ENCODE measurements at places on chromosomes 4 and X. TPM values are rescaled to one million over a fixed set of nuclear protein-coding genes. Genes with fewer than 3 reads are reported as not detected.
A peak's percentile ranks its signal among the peaks of the same experiment; 100 is the strongest.

- H3K27ac ChIP-seq = peak overlapping the region; percentile 86
- peaks cover 18% of the 10 kb centered on the region for H3K36me3 ChIP-seq
- peaks cover 20% of the 10 kb centered on the region for H3K4me1 ChIP-seq
- H3K27me3 ChIP-seq = no peaks in the 10 kb centered on the region
- H3K4me3 ChIP-seq = peak overlapping the region; percentile 84
These were observed 554 bp downstream of the DCTD start for GRCh38 chr4:182916483-182917181.

DNA sequence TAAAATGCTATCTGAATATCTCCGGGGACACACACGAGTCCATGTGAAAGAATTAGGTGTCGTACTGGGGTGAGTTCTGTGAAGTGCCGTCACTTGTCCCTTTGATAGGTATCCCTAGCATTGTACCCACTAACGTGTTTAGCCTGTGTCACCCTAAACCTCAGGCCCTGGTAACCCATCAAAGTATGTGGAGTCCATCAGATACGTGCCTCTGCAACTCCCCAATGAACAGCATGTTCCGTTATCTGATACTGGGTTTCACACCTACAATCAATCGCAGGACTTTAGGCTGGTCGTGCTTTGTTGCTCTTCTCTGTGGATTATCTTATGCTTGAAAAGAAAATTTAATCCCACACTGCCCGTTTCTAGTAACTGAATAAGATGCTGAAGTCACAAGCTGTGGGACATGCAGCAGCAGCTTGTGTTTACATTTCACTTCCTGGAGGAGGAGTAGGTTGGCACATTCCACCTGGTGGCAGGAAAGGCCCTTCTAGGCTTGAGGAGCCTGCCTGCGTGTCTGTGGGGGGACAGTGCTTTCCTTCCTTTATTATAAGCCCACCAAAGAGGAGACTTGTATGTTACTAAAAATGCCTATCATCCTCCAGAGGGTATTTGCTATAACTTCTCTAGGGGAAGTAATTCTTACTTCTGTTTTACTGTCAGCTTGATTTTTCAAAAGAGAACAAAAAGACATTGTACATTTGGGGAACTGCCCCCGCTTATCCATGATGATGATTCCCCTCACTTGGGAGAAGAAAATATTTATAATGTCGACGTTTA lies 127.2 kb downstream of the FNIP2 start:
- H3K36me3 ChIP-seq = peaks cover 22% of the 10 kb centered on the region
- H3K4me3 ChIP-seq = no peak overlapping the region
- peaks cover 12% of the 10 kb centered on the region for H3K4me1 ChIP-seq
- no peaks in the 10 kb centered on the region for H3K27me3 ChIP-seq
- no peak for DNase-seq

- H3K4me3 ChIP-seq = no peak overlapping the region
- no peaks in the 10 kb centered on the region for H3K27me3 ChIP-seq
- H3K27ac ChIP-seq = no peak overlapping the region
- no peak for DNase-seq
- no peaks in the 10 kb centered on the region for H3K36me3 ChIP-seq
These were observed 20.7 kb downstream of the ACE2 start for GRCh38 chrX:15579778-15580747.

DNA sequence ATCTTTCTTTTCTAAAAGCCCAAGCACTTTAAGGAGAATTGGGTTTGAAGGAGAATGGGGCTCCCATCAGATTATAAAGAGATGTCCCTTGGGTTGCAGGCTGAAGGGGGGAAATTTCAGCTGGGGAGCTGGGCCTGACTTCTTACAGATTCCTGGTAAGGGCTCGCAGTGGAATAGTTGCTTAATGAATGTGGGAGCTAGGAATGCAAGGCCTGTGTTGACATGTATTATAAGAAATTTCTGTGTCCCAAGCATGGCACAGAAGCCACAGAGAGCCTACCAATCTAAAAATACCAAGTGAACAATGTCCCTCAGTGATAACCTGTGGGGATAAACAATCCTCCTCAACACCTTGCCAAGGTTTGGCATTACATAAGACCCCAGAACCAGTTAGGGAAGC lies 39.3 kb upstream of the WNK3 start:
- H3K36me3 ChIP-seq = no peaks in the 10 kb centered on the region
- no peaks in the 10 kb centered on the region for H3K4me1 ChIP-seq
- no peak overlapping the region for H3K4me3 ChIP-seq
- H3K27me3 ChIP-seq = no peaks in the 10 kb centered on the region
- no peak for DNase-seq

GRCh38 chr4:183962419-183962818 lies 57.3 kb downstream of the STOX2 start:
- no peaks in the 10 kb centered on the region for H3K36me3 ChIP-seq
- no peaks in the 10 kb centered on the region for H3K27me3 ChIP-seq
- DNase-seq = no peak

DNA sequence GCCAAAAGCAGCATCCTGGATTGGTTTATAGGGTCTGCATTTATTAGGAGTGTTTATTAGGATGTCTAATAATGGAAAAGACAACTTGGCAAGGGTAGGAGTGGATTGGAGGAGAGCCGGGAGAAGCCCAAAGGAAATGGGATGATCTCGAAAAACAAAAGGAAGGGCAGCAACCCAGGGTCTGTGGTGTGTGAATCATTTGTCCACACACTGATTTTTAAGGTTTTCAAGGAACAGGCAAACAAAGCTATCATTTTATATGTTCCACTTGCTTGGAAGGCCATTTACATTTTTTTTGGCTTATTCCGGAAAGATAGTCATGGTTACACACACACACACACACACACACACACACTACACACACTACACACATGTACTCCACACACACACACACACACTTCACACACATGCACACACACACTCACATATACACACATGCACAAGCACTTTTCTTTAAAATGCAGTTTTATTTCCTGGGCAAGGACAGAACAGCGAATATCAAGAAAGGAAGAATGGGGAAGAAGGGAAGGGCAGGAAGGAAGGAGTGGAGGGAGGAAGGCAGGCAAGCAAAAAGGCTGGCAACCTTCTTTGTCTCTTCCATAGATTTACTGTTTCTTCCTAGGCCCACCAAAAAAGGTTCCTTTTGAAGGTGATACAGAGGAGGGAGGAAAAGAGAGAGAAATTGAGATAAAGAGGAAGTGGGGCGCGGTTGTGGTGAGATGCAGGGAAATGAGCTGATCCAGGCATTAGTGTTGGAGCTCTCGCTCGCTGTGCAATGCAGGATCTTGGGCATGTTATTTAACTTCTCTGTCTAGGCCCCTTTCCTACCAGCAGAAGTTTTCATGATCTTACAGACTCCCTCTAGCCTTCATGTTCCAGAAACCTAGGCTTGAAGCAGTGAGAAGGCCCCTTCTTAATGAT lies 88.6 kb upstream of the MAML3 start:
- peak overlapping the region; percentile 41 for H3K27ac ChIP-seq
- H3K36me3 ChIP-seq = no peaks in the 10 kb centered on the region
- peaks cover 33% of the 10 kb centered on the region for H3K4me1 ChIP-seq
- DNase-seq = no peak

DNA sequence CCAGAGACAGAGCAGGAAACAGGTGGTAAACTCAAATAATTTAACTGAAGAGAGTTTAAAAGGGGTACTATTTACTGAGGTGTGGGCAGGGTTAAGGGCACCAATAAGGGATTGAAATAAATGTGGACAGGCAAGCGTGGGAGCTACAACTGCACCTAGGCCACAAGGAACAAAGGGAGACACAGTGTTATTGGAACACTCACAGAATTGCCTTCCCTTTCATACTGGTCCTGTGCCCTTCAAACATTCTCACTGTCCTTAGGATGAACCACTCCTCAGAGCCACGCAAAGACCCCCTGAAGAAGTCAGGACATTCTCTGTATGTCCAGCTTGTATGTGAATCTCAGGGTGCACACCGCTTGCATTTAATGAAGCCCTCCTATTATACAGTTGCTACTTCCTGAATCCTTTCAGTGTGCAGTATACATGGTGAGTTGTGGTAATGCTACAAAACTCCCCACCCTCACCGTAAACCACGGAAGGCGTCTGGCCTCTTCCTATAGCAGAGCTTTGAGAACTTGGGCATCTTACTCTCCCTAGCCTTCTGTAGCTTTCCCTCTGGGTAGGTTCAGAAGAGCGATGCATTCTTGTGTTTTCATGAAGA lies 9.6 kb upstream of the MRPL1 start:
- no peak overlapping the region for H3K4me3 ChIP-seq
- H3K4me1 ChIP-seq = peaks cover 4% of the 10 kb centered on the region
- no peaks in the 10 kb centered on the region for H3K27me3 ChIP-seq

DNA sequence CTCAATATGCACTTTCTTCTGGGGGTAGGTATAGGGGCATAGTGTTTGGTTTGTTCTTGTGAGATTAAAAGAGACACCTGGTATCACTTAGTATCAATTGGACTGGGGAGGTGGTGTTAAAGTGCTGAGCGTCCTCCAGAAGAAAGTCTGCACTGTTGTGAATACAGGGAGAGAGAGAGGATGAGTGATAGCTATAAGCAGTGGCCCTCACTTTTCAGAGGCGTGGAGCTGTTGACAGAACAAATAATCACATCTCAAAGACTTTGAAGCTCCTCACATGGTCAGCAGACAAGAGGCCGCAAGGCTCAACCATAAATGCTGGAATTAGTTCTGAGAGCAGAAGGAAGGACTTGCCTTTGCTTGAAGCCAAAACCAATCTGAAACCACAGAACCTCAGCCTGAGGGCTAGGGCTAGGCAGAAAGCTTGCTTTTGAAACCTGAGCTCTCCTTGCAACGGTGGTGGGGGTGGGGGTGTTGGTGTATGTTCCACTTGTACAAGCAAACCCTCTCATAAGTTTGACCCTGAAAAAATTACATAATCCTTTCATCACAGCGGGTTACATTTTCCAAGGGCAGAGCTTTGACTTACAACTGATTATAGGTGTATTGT lies 123.2 kb upstream of the SCML1 start:
- no peak for DNase-seq
- H3K36me3 ChIP-seq = no peaks in the 10 kb centered on the region
- peaks cover 3% of the 10 kb centered on the region for H3K4me1 ChIP-seq

DNA sequence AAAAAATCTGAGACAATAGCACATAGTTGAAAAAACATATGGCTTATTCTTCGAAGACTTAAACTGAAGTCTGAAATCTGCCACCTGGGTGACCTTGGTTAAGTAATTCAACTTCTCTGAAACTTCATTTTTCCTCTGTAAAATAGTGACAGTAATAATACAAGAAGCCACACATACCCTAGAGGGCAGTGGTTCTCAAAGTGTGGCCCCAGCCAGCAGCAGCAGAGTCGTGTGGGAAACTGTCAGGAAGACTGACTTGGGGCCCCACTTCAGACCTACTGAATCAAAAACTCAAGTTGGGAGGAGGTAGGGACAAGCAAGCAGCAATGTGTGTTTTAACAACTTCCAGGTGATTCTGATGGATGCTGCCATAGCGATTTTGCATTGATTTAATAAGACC lies 249.9 kb downstream of the HNRNPD start:
- H3K27ac ChIP-seq = no peak overlapping the region
- no peaks in the 10 kb centered on the region for H3K36me3 ChIP-seq
- no peak for DNase-seq
- H3K4me1 ChIP-seq = no peaks in the 10 kb centered on the region
- H3K27me3 ChIP-seq = no peaks in the 10 kb centered on the region
- H3K4me3 ChIP-seq = no peak overlapping the region

DNA sequence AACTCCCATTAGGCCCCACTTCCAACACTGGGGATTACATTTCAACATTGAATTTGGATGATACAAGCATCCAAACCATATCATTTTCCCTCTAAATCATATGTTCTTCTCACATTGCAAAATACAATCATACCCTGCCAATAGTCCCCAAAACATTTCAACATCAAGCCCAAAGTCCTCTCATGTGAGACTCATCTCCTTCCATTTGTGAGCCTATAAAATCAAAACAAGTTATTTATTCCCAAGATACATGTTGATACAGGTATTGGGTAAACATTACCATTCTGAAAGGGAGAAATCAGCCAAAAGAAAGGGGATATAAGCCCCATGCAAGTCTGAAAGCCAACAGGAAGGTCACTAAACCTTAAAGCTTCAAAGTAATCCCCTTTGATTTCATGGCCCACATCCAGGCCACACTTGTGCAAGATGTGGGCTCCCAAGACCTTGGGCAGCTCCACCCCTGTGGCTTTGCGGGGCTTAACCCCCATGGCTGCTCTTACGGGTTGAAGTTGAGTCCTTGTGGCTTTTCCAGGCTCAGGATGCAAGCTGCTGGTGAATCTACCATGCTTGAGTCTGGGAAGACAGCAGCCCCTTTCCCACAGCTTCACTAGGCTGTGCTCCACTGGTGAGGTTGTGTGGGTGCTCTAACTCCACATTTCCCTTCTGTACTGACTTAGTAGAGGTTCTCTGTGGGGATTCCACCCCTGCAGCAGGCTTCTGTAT lies 40.6 kb upstream of the SERTM2 start:
- no peak for DNase-seq
- no peaks in the 10 kb centered on the region for H3K27me3 ChIP-seq
- H3K4me1 ChIP-seq = no peaks in the 10 kb centered on the region
- H3K4me3 ChIP-seq = no peak overlapping the region
- H3K36me3 ChIP-seq = no peaks in the 10 kb centered on the region

- no peaks in the 10 kb centered on the region for H3K27me3 ChIP-seq
- H3K36me3 ChIP-seq = no peaks in the 10 kb centered on the region
These were observed 112.1 kb downstream of the EIF4E start for GRCh38 chr4:98816816-98817215.

- DNase-seq = no peak
- peak overlapping the region; percentile 69 for H3K4me3 ChIP-seq
- no peaks in the 10 kb centered on the region for H3K27me3 ChIP-seq
These were observed 50.5 kb upstream of the FAM47C start for GRCh38 chrX:36957425-36958328.

- no peaks in the 10 kb centered on the region for H3K27me3 ChIP-seq
- H3K4me1 ChIP-seq = no peaks in the 10 kb centered on the region
- no peak overlapping the region for H3K27ac ChIP-seq
- DNase-seq = no peak
- H3K36me3 ChIP-seq = no peaks in the 10 kb centered on the region
- H3K4me3 ChIP-seq = no peak overlapping the region
These were observed 160.2 kb upstream of the ZC4H2 start for GRCh38 chrX:65136424-65136823.

The ATOH1 gene
- not detected for total RNA-seq

The FHDC1 gene
- total RNA-seq = 0.35 TPM

The ESX1 gene
- total RNA-seq = not detected

The ZCCHC12 gene
- not detected for total RNA-seq

The GAGE12F gene
- total RNA-seq = not detected

The SCD5 gene
- total RNA-seq = 7.3 TPM

The CYP4V2 gene
- total RNA-seq = 41.8 TPM

The LRPAP1 gene
- total RNA-seq = 155 TPM

The SSX2B gene
- not detected for total RNA-seq
